Neural crest cell (in vitro differentiated cells): ENCODE measurements at places on chromosomes 4 and X. TPM values are rescaled to one million over a fixed set of nuclear protein-coding genes. Genes with fewer than 3 reads are reported as not detected.

GRCh38 chrX:50941638-50942037, 31.1 kb downstream of the BMP15 start:
- no peak for DNase-seq

DNA sequence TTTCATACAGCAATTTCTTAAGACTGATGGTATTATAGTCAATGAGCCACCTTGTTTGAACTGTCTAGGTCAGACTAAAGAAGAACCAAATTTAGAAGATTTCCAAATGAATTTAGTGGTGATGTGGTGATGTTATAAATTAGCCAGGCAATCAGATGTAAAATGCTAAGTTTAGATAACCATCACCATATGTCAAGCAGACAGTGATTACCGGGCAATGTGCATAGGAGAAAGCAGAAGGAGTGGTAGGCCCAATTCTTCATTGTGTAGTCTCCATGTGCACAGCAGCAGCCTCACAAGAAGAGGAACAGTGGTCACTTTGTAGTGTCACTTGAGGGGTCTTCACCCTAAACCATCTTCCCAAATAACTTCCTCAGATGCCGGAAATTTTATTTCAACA, 198.8 kb downstream of the ANTXR2 start:
- DNase-seq, result no peak

DNA sequence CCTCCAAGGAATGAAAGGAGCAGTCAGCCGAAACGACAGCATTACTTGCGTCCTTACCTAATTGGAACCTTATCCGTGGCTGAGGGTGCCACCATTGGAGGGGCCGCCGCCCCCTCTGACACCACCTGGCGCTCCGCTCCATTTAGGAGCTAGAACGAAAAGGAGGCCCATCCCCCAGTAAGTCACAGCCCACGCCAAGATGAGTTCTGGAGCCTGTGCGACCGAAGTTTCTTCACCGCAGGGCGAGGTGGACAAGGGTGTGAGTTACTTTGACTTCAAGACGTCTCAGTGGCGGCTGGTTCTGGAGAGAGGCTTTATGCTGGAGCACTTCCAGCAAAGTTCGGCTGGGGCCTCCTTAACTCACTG, 729 bp upstream of the IRF2 start:
- DNase-seq, result no peak

DNA sequence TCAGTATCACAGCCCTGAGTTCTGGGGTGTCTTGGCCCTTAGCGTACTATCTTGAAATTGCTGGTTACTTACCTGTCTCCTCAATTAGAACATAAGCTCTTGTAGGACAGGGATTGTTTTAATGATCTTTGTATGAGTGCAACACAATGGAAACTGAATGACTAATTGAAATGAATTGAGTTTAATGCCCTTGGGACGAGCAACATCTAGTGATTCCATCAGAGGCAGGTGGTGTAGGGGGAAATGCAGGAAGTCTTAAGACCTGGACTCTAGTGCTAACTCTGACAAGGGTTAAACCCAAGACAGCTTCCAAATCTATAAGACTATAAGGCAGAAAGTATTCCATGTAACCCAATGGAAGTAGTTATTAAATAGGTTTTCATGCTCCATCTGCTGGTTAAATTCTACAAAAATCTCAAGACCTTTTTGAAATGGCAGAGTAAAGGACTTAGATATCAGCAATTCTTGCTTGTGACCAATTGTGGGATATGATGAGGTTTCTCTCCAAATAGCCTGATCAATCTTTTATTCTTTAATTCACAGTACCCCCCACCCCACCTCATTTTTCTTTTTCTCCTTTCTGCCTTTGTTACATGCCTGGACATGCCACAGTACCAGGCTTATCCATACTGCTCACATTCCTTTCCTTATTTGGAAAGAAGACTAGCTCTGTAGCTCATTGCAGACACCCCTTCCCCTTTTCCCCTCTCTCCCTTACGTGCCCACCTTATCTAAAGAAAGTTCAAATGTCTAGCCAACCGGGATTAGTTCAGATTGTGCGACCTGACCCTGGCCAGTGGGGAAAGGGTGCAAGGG, 340.8 kb downstream of the PAPSS1 start:
- DNase-seq, result no peak

DNA sequence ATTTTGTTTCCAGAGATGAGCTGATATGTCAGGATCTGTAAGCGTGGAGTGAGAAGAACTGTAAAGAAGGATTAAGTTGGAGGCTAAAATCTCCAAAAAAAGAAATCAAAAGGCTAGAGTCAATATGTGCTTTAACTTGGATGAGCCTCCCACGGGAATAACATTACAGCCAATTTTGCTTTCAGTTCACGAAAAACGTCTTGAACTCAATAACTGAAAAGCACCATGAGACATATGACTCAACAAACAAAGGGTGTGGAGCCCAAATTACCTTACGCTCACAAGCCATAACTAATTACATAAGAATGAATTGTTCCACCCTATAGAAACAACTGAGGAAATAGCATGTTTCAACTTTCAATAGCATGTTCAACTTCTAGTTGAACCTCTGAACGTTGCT, 22.3 kb downstream of the TMPRSS11D start:
- DNase-seq, result no peak

- DNase-seq, result no peak
Observed at GRCh38 chr4:140057701-140058100, 96.3 kb downstream of the MAML3 start.

- DNase-seq, result no peak
Observed at GRCh38 chrX:16664074-16664473, 14.1 kb downstream of the S100G start.

DNA sequence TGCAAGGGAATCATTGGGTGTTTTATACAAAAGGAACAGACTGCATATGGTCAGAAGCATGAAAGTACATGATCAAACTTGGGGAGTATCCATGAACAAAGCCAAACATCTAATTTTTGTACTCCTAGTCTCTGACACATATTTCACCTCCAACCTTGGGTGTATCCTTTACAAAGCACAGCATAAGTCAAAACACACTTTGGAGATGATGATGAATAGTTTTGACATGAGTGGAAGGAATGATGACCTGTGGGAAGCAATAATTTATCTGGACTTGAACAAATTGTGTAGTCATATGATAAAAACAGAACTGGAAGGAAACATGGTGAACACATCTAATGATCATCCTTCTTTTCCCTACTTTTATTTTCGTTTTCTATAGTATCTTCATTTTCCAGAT, 108.7 kb upstream of the PLS3 start:
- DNase-seq, result no peak

DNA sequence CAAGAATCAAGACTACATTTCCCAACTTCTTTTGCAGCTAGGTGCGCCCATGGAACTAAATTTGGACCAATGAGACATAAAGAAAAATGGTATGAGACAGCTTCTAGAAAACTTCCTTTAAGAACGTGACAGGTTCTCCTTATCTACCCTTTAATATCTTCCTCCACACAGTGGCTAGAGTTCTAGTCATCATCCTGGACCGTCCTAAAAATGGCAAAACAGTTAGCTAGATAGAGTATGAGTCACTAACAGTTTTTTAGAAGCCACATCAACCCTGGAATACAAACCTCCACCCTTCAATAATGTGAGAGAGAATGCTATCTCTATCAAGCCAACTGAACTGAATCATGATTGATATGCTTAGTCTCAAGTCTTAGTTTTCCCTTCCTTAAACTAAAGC, 267.9 kb upstream of the SLC7A11 start:
- DNase-seq, result no peak

- no peak for DNase-seq
Observed at GRCh38 chr4:138400543-138400942, 158.4 kb upstream of the SLC7A11 start.

- DNase-seq, result no peak
Observed at GRCh38 chrX:148540114-148540513, 39.7 kb downstream of the AFF2 start.

Gene TSPYL2
- 17.6 and 17.9 TPM in 2 replicates for total RNA-seq

Gene PNMA6A
- total RNA-seq, result 9.7 and 10.4 TPM in 2 replicates

Gene CT45A10
- total RNA-seq, result not detected in 2 replicates

Gene LANCL3
- total RNA-seq, result 0.05 and 0.07 TPM in 2 replicates

Gene HEPH
- 12.2 and 14.0 TPM in 2 replicates for total RNA-seq

Gene CDKL2
- total RNA-seq, result 1.1 and 1.8 TPM in 2 replicates

Gene MAGEB1
- not detected in 2 replicates for total RNA-seq

Gene UCP1
- not detected in 2 replicates for total RNA-seq
